PC-3 (cell line): ENCODE measurements at places on chromosomes 7 and 10. TPM values are rescaled to one million over a fixed set of nuclear protein-coding genes. Genes with fewer than 3 reads are reported as not detected.

GRCh38 chr10:3635211-3635671, 149.8 kb downstream of the KLF6 start:
- DNase-seq, result no peak
- no peak overlapping the region for H3K4me3 ChIP-seq
- peak overlapping the region; percentile 23 for H3K27ac ChIP-seq
- H3K36me3 ChIP-seq, result no peaks in the 10 kb centered on the region
- H3K27me3 ChIP-seq, result no peaks in the 10 kb centered on the region

DNA sequence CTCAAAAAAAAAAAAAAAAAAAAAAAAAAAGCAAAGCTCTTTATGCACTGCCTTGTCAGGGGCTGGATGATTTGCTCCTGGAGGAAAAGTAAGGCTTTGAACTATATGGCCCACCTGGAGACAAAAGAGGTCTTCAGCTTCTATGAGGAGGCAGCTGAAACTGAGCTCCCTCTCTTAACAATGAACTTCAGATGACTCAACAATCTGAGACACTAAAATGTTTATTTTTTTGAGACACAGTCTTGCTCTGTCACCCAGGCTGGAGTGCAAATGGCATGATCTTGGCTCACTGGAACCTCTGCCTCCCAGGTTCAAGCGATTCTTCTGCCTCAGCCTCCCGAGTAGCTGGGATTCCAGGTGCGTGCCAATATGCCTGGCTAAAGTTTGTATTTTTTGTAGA, 36.7 kb downstream of the RAB19 start:
- H3K4me1 ChIP-seq, result no peaks in the 10 kb centered on the region
- no peak overlapping the region for H3K4me3 ChIP-seq
- H3K27ac ChIP-seq, result no peak overlapping the region
- DNase-seq, result peak; percentile 14
- no peaks in the 10 kb centered on the region for H3K36me3 ChIP-seq
- H3K27me3 ChIP-seq, result no peaks in the 10 kb centered on the region

GRCh38 chr7:126185959-126186580, 1066.7 kb downstream of the GRM8 start:
- no peak overlapping the region for H3K4me3 ChIP-seq
- DNase-seq, result no peak
- H3K27me3 ChIP-seq, result no peaks in the 10 kb centered on the region
- no peaks in the 10 kb centered on the region for H3K36me3 ChIP-seq

GRCh38 chr7:105752671-105753275, 123.6 kb downstream of the ATXN7L1 start:
- no peaks in the 10 kb centered on the region for H3K27me3 ChIP-seq
- no peaks in the 10 kb centered on the region for H3K36me3 ChIP-seq

The BRAT1 gene
- 65.2 and 76.3 TPM in 2 replicates for total RNA-seq

The ANKRD7 gene
- total RNA-seq, result not detected in 2 replicates

The PRLHR gene
- total RNA-seq, result not detected in 2 replicates

DNA sequence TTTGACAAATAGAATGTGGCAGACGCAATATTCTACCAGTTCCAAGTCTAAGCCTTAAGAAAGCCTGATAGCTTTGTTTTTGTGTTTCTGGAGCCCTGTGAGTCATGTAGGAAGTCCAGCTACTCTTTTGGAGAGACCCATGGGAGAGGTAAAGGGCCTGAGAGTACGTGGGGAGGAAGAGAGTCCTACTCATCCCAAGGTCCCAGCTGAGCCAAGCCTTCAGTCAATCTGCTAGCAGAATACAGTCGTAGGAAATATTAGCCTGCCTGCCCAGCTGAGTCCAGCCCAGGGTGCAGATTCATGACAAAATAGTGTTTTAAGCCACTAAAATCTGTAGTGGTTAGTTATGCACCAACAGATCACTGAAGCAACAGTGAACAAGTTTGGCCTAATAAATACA, 9.0 kb upstream of the GNA12 start:
- no peak overlapping the region for H3K4me3 ChIP-seq
- DNase-seq, result no peak
- no peaks in the 10 kb centered on the region for H3K36me3 ChIP-seq
- no peaks in the 10 kb centered on the region for H3K4me1 ChIP-seq
- no peaks in the 10 kb centered on the region for H3K27me3 ChIP-seq

The ETV1 gene
- total RNA-seq, result 10.4 and 20.6 TPM in 2 replicates

DNA sequence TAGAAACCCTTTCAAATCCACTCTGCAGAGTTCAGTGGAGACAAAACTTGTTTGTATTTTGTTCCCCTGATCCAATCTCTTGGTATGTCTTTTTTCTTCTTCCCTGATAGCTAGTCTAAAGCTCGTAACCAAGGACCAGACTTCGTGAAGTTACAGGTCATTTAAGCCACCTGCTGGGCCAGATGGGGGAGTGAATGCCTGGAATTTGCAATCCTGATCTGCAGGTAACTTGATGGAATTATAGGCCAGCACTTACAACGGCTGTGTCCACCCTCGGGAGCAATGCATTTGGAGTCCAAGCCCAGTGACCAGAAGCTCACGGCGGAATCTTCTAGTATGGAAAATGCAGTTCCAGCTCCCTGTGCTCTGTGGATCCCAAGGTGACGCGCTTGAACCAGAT, 566.9 kb downstream of the TCERG1L start:
- no peak overlapping the region for H3K4me3 ChIP-seq
- no peaks in the 10 kb centered on the region for H3K27me3 ChIP-seq
- no peak for DNase-seq
- H3K36me3 ChIP-seq, result no peaks in the 10 kb centered on the region
- no peak overlapping the region for H3K27ac ChIP-seq

The AGAP4 gene
- total RNA-seq, result 6.3 and 11.4 TPM in 2 replicates

DNA sequence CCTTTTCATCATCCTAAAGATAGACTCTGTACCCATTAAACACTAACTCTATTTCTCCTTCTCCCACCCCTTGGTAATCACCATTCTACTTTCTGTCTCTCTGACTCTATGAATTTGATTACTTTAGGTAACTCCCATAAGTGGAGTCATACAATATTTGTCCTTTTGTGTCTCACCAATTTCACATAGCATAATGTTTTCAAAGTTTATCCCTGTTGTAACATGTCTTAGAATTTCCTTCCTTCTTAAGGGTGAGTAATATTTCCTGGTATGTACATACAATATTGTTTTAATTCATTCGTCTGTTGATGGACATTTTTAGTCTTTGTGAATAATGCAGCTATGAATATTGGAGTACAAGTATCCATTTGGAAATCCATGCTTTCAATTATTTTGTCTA, 50.9 kb upstream of the CDCA7L start:
- DNase-seq, result peak; percentile 21
- no peaks in the 10 kb centered on the region for H3K36me3 ChIP-seq
- H3K27ac ChIP-seq, result no peak overlapping the region

GRCh38 chr7:138665249-138665648, 35.9 kb downstream of the SVOPL start:
- no peaks in the 10 kb centered on the region for H3K27me3 ChIP-seq
- H3K4me1 ChIP-seq, result no peaks in the 10 kb centered on the region

- no peaks in the 10 kb centered on the region for H3K36me3 ChIP-seq
- DNase-seq, result no peak
- no peaks in the 10 kb centered on the region for H3K4me1 ChIP-seq
Observed at GRCh38 chr7:142085428-142085827, 26.1 kb upstream of the MGAM2 start.

The SPAM1 gene
- total RNA-seq, result not detected in 2 replicates

The DYDC2 gene
- not detected in 2 replicates for total RNA-seq

- H3K36me3 ChIP-seq, result peaks cover 10% of the 10 kb centered on the region; the same call in 1 of the 2 replicates
- H3K27ac ChIP-seq, result no peak overlapping the region
- H3K27me3 ChIP-seq, result no peaks in the 10 kb centered on the region
- H3K4me1 ChIP-seq, result no peaks in the 10 kb centered on the region
Observed at GRCh38 chr10:43623351-43623750, 17.1 kb downstream of the ZNF485 start.

- no peak overlapping the region for H3K4me3 ChIP-seq
- DNase-seq, result no peak
Observed at GRCh38 chr10:120961795-120962755, 110.9 kb downstream of the WDR11 start.

GRCh38 chr10:45513551-45513950, 139.5 kb downstream of the ALOX5 start:
- H3K4me3 ChIP-seq, result no peak overlapping the region
- no peak for DNase-seq
- H3K27ac ChIP-seq, result no peak overlapping the region

- no peak for DNase-seq
- H3K36me3 ChIP-seq, result peaks cover 5% of the 10 kb centered on the region; the same call in 1 of the 2 replicates
- H3K27ac ChIP-seq, result no peak overlapping the region
- H3K27me3 ChIP-seq, result no peaks in the 10 kb centered on the region
- no peak overlapping the region for H3K4me3 ChIP-seq
Observed at GRCh38 chr7:127765150-127765549, 113.2 kb downstream of the SND1 start.

The KEL gene
- total RNA-seq, result 0.18 TPM in 1 of 2 replicates, not detected in the other

The NUTM2A gene
- total RNA-seq, result 0.18 and 0.86 TPM in 2 replicates

DNA sequence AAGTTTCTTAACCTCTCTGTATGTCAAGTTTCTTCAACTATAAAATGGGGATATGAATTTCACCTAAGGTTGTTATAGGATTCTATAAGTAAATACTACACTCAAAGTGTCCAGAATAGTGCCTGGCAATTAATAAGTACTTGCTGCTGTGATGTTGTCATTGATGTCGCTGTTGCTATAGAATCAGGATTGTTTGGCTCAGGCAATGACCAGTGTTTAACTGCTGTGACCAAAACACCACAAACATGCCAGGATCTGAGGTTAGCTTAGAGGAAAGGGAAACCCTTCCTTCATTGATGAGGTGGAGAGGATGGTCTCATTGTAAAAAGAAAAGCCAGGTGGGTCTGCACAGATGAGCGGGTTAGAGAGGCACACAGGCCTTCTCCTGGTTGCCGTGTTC, 223.1 kb upstream of the INHBA start:
- no peak overlapping the region for H3K27ac ChIP-seq
- peaks cover 3% of the 10 kb centered on the region; the same call in 1 of the 2 replicates for H3K4me1 ChIP-seq
- H3K36me3 ChIP-seq, result no peaks in the 10 kb centered on the region
- no peak overlapping the region for H3K4me3 ChIP-seq

GRCh38 chr7:26709210-26709990, 155.0 kb downstream of the SKAP2 start:
- peaks cover 36% of the 10 kb centered on the region for H3K4me1 ChIP-seq
- peak; percentile 56 for DNase-seq
- no peak overlapping the region for H3K27ac ChIP-seq

- H3K4me1 ChIP-seq, result peaks cover 8% of the 10 kb centered on the region; the same call in 1 of the 2 replicates
- H3K27ac ChIP-seq, result no peak overlapping the region
- DNase-seq, result peak; percentile 56
- no peaks in the 10 kb centered on the region for H3K27me3 ChIP-seq
Observed at GRCh38 chr10:74337330-74338016, 186.5 kb downstream of the ADK start.

The GDF2 gene
- not detected in 2 replicates for total RNA-seq

GRCh38 chr7:110929480-110930249, 161.3 kb upstream of the LRRN3 start:
- no peaks in the 10 kb centered on the region for H3K36me3 ChIP-seq
- no peaks in the 10 kb centered on the region for H3K4me1 ChIP-seq
- no peak overlapping the region for H3K4me3 ChIP-seq
- DNase-seq, result no peak
- H3K27ac ChIP-seq, result no peak overlapping the region
- H3K27me3 ChIP-seq, result no peaks in the 10 kb centered on the region

- no peak for DNase-seq
- H3K4me1 ChIP-seq, result no peaks in the 10 kb centered on the region
- H3K4me3 ChIP-seq, result no peak overlapping the region
- H3K36me3 ChIP-seq, result no peaks in the 10 kb centered on the region
- H3K27me3 ChIP-seq, result peaks cover 61% of the 10 kb centered on the region
Observed at GRCh38 chr10:132877473-132877872, 64.9 kb downstream of the CFAP46 start.

GRCh38 chr10:6071181-6072175, 9.3 kb upstream of the IL2RA start:
- peaks cover 7% of the 10 kb centered on the region; the same call in 1 of the 2 replicates for H3K27me3 ChIP-seq
- no peak overlapping the region for H3K27ac ChIP-seq
- H3K4me3 ChIP-seq, result no peak overlapping the region

DNA sequence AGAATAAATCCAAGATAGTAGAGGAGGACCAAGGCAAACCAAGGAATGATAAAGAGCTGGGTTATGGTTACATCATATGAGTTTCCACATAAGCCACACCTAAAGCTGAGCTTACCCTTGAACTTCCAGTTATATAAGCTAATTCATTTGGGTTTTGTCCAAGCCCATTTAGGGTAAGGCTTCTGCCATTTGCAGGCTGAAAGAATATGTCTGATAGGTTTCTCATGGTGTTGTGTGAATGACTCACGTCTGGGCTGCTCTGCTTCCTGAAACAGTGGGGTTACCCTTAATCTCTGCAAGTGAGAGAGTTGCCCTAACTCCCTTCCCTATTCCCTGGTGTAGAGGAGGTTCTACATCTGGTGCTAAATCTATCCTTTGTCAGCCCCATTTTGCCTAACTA, 60.8 kb downstream of the PTTG1IP2 start:
- H3K4me3 ChIP-seq, result no peak overlapping the region
- no peak overlapping the region for H3K27ac ChIP-seq
- no peaks in the 10 kb centered on the region for H3K27me3 ChIP-seq
- no peaks in the 10 kb centered on the region for H3K4me1 ChIP-seq
- no peak for DNase-seq

- H3K4me3 ChIP-seq, result peak overlapping the region; percentile 82
- H3K36me3 ChIP-seq, result no peaks in the 10 kb centered on the region
- no peaks in the 10 kb centered on the region for H3K27me3 ChIP-seq
- H3K27ac ChIP-seq, result peak overlapping the region; percentile 68
Observed at GRCh38 chr10:119724593-119725516, 995 bp upstream of the INPP5F start.

The SLC26A4 gene
- not detected in 2 replicates for total RNA-seq

DNA sequence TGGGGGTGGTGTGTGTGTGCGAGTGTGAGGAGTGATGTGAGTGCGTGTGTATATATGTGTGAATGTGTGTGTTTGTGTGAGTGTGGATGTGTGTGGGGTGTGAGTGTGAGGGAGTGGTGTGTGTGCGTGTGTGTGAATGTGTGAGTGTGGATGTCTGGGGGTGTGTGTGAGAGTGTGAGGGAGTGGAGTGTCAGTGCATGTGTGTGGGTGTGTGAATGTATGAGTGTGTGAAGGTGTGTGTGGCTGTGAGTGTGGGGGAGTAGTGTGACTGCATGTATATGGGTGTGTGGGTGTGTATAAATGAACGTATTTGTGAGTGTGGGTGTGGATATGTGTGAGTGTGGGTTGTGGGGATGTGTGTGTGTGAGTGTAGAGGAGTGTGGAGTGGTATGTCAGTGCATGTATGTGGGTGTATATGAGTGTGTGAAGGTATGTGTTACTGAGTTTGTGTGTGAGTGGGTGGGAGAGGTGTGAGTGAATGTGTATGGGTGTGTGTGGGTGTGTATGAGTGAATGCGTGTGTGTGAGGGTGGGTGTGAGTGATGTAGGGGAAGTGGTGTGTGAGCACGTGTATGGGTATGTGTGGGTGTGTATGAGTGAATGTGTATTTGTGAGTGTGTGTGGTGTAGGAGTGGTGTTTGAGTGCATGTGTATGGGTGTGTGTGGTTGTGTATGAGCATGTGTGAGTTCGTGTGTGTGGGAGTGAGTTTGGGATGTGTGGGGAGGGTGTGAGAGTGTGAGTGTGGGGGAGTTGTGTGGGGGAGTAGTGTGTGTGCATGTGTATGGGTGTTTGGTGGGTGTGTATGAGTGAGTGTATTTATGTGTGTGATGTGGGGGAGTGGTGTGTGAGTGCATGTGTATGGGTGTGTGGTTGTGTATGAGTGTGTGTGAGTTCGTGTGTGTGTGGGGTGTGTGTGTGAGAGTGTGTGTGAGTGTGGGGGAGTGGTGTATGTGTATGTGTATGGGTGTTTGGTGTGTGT, 28.5 kb upstream of the NUB1 start:
- DNase-seq, result no peak
- H3K27me3 ChIP-seq, result no peaks in the 10 kb centered on the region
- H3K4me3 ChIP-seq, result no peak overlapping the region
- peaks cover 4% of the 10 kb centered on the region; the same call in 1 of the 2 replicates for H3K4me1 ChIP-seq
- no peaks in the 10 kb centered on the region for H3K36me3 ChIP-seq

- H3K36me3 ChIP-seq, result no peaks in the 10 kb centered on the region
- H3K4me3 ChIP-seq, result no peak overlapping the region
Observed at GRCh38 chr7:155802906-155803417, 9.3 kb downstream of the SHH start.
